ENCODE measurements at places on chromosomes 3 and 15.

GRCh38 chr3:46380471-46381221 lies 9.9 kb downstream of the CCR5 start:
- DNase-seq, result no peak

- peak; percentile 37 for DNase-seq
These were observed 6.2 kb upstream of the MAP1A start for GRCh38 chr15:43511012-43511885.

- no peak for DNase-seq
These were observed 72.8 kb upstream of the ITGA11 start for GRCh38 chr15:68504681-68505170.

DNA sequence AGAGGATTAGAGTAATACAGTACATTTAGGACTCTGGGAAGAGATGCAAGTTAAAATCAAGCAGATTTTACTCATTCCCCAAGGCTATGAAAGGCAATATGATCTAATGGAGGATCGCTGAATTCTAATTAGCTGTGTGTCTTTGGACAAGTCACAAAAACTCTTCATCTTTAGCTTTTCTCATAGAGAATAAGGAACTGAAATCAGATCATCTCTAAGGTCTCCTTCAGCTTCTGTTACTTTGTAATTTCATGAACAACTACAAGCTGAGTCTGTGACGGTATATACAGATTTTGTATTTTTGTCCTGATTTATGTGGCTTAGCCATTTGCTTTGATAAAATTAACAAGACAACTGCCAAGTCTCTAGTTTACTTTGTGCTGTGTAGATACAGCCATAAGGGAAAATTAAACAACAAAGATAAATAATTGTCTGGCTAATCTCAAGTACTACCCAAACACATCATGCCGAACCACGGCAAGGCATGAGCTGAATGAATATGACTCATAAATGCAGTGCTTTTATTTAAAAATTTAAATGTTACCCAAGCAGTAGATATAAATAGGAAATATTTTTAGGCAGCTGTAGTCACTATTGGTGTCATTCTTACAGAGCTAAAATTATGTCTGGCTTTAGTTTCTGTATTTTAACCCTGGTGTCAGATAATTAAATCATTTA lies 81.5 kb downstream of the GAP43 start:
- no peak for DNase-seq

DNA sequence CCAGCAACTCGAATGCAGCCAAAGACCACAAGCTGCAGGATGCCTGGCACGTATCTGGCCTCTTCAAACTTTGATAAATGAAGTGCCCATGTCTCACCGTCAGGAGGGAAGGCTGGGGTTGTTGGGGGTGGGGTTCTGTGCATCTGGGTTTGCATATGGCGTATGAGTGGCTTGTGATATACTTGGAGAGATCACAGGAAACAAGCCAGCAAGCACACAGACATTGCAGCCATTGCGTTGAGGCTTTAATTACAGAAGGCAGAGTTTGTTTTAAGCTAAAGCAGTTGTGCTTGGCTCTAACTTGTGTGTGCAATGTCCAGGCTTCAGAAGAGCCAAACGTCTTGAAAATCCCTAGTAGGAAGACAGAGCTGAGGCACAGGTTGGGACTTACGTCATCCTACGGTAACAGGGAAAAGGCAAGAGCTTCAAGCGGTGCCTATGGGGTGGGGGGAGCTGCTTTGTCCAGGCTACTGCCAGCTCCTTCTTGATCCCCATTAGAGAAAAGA lies 109.2 kb downstream of the ASB7 start:
- DNase-seq, result no peak

- no peak for DNase-seq
These were observed 44.5 kb upstream of the PDE8A start for GRCh38 chr15:84937144-84937543.

DNA sequence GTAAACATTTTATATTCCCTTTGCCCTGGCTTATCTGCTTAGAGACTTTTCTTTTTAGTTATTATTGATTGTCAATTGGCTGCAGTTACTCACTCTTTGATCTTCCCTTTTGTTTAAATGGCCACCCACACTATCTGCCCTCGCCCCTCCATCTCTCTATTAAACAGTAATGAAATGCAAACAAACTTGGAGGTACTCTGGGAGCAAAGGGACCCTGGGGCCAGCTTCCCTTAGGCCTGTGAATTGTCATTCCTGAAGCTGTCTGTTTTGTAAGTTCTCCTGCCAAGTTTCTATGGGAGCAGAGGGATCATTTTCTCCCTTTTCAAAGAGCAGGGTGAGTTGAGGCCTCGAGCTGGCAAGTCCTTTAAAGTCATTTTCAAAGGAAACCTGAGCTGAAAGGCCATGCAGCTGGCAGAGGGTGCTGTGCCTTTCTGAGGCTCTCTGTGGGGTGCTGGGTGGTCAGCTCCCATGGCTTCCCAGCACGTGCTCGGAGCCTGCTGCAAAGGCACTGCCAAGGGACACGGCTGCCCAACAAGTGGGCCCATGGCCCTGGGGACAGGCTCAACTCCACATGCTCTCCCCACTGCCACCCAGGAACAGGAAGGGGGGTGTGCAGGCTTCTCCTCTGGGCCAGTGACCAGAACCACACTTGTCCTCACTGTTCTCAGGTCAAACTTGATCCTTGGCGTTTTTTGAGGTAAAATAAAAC lies 17.4 kb upstream of the RTP2 start:
- DNase-seq, result no peak

DNA sequence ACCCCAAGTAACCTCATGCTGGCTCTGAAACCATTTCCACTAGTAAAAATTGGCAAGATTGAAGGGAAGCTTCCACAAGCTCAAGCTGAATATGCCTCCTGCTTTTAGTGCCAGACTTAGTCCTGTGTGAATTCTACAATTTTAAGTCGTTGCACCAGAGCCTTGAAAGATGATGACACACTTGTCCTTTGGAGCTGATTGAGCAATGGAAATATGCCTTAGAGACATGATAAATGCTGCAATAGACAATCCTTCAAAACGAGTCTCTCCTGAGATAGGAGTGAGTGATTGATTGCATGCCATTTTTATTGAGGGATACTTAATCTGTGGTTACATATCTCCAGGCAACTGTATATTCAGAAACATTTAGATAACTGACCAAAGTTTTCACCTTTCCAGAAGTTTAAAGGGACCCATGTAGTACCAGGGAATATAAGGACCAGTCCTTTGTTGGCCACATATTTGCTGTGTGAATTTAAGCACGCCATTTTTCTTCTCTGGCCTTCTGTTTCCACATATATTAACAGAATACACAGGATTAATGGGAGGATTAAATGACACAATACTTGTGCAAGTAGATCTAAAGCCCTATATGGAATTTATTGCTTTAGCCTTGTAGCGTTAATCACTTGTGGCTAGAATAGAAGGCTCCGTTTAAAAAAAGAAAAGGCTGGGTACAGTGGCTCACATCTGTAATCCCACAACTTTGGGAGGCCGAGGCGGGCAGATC lies 65.1 kb downstream of the PPARG start:
- DNase-seq, result no peak

DNA sequence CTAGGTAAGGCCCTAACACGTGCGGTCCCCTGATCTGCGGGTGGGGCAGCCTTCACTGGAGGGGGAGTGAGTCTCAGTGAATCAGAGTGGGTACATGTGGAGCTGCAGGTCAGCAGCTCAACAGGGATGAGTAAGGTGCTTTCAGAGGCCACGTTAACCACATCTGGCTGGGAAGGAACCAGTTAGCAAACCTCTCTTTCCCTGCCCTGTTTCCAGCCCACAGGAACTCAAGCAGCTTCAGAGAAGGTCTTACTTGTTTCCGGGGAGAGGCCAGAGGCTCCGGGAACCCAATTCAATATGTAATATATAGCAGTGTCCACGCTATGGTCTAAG lies 175.3 kb downstream of the XXYLT1 start:
- DNase-seq, result no peak

DNA sequence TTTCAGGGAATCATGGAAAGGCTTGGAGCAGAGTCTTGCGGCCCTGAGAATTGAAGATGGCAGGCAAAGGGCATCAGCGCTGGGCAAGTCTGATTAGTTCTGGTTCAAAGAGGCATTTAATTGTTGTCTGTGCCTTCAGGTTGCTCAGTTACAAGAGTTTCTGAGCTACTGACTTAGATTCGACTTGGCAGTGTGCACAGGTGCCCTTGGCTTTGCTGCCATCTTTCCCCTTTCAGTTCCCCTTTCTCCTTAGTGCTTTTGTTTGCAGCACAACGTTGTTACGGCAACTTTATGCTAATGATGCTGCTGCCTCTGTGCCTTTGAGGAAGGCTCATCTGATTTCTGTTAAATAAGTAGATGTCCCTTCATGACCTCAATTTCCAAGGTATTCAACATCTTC lies 12.5 kb downstream of the P2RY14 start:
- no peak for DNase-seq

- DNase-seq, result peak; percentile 12
These were observed 47.5 kb upstream of the FRMD4B start for GRCh38 chr3:69433121-69433968.

- DNase-seq, result no peak
These were observed 113.3 kb downstream of the TBC1D2B start for GRCh38 chr15:77964193-77964592.

DNA sequence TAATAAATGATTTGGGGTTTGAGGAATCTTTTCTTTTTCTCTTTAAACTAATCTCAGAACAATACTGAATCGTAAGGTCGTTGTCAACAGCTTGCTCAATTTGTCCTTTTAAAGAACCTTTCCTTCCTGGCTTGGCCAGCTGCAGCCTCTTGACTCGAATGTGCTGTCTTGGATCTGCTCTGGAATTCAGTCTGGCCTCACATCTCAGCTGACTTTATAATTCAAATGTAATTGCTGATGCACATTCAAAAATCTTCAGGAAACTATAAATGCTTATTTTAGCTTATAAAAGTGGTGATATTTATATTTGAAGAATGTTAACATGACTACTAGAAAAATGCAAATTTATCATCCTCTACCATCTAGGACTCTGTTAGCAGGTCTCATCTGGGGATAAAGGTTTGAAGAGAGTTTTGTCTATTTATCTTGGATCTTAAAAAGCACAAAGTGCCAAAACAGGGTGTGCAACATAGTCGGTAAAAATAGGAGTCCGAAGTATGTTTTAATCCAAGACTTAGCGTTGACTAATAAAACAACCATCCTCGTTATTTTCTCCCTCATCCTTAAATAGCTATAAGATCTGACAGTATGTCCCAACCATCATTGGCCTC lies 1035.2 kb downstream of the MCTP2 start:
- no peak for DNase-seq

- no peak for DNase-seq
These were observed 70.7 kb downstream of the TRPC1 start for GRCh38 chr3:142794508-142794907.

DNA sequence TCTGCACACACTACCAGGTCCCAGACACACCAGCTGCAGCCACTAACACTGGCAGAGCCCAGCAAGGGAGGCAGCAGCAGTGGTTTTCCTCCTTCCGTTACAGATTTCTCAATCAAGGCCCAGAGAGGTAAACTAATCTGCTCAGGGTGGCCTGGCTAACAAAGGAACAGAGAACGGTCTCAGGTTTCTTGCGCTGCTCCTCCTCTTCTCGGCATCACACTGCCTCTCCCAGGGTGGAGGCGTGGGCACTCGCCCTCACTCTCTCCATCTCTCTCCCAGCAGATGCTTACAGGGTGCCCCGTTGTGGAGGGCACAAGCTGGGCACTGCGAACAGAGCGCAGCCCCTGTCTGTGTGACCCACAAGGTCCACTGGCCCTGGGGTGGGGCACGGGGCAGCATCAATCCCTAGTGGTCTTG lies 228.7 kb downstream of the VPS13C start:
- no peak for DNase-seq

DNA sequence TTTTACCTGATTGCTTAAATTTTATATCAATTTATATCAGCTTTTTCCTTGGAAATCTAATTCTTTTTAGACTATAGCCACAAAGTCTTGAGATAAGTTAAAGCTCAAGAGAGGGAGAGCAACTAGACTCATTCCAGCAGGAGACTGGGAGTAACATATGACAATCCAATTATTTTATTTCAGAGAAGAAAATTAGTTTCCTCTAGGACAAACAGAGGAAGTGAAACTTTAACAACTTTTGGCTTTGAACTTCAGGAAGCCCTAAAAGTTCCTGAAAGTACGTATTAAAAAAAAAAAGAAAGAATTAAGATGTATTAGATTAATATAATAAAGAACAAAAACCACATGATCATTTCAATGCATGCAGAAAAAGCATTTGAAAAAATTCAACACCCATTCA lies 13.9 kb upstream of the UBE2E2 start:
- DNase-seq, result no peak

GRCh38 chr15:44087578-44088465 lies 107.2 kb downstream of the FRMD5 start:
- DNase-seq, result no peak

- DNase-seq, result no peak
These were observed 36.5 kb upstream of the DENND4A start for GRCh38 chr15:65828585-65828984.

All from stimulated activated CD4-positive, alpha-beta T cell treated with anti-CD3 and anti-CD28 coated beads, Interleukin-15, amount 100 ng/mL, for 24 hours (primary cell).